CD4-positive, alpha-beta T cell treated with Interleukin-15 for 1 hour (primary cell): ENCODE measurements at places on chromosomes 6 and 20.

DNA sequence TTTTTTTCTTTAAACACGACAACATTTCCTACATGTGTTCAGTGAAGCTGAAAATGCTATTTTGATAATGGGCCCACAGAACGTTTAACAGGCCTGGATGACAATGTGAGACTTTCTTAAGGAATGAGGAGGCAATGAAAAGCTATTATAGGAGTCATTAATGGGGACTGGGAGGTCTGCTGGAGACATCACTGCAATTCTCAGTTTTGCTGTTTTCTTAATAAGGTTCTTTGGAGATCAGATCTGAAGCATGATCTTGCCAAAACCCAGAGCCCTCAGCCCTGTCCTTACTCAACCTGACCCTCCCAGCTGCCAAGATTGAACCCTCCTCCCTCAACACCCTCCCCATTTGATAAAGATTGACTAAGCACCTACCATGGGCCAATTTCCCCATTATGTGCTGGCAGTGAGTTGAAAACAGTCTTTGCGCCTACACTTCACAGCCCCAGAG, 353.1 kb downstream of the MAFB start:
- no peak for DNase-seq

DNA sequence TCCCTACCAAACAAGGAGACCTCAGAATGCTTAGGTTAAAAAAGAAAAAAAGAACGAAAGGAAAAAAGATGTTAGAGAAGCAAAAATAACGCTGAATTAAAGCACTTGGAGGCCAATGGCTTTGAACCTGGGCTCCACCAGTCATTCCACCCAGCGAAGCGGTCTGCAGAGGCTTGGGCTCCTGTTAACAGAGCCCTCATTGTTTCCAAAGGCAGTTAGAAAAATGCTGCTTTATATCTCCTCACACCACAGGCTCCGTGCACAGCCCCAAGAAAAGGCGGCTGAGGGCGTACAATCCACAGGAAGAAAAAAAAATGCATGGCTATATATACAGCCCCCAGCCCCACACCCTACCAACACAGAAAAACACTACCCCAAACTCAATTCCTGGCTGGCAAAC, 255.9 kb downstream of the FOXC1 start:
- no peak for DNase-seq

DNA sequence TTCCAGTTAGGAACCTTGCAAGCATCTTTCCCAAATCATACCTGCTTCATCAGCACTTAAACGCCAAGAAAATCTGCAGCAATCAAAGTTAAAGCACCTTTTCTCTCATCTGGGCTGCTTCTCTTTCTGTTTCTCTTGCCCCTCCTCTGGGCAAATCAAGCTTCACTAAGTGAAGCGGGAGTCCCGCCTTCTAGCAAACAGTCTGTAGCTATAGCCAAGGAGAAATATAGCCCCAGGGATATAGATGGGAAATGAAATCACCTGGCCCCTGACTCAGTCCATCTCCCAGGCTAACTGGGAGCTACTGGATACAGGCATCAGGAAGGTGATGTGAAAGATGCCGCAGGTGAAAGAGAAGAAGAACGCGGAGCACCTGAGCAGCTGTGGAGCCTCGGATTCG, 481.9 kb downstream of the C6orf118 start:
- no peak for DNase-seq

DNA sequence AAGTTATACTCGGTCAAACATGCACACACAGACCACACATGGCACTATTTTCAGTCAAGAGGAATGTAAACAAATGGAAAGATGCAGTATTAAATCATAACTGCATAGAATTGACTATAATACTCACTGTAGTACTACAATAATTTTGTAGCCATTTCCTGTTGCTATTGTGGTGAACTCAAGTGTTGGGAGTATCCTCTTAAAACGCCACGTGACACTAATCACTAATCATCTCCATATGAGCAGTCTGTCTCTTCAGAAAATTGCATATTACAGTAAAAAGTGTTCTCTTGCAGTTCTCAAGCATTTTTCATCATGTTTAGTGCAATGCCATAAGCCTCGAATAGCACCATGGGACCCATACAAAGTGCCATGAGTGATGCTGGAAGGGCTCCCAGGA, 258.7 kb upstream of the ID4 start:
- DNase-seq: no peak

- no peak for DNase-seq
Measured at GRCh38 chr20:2104236-2104635, 2.6 kb downstream of the STK35 start.

DNA sequence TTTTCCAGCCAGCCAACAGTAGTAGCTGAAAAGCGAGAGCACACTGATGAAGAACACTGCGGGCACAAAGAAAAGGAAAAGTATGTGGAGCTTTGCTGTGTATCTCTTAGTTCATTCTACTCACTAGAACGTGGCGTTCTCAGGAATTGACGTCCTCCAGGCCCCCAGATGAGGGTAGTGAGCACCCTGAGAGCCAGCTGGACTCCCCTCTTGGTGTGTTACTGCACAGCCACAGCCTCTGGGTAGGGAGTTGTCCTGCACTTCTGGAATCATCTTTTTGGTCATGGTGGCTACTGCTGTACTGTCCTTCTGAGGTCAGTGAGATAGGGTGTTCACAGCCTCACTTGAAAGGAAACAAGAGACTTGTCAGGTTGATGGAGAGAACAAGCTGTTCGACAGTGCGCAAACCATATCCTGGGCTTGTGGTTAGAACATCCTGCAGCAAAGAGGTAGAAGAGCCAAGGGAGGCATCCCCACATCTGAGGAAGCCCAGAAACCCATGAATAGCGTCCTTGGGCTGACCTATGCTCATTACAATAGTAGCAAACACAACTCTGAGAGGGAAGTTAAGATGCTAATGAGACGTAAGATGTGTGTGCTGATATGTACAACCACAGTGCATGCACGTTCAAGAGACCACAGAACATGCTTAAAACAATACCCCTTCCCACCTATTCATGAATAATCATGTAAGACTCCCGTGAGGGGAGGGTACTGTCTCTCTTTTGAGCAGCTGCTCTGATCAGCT, 14.6 kb upstream of the HLA-F start:
- peak; percentile 69 for DNase-seq

GRCh38 chr20:43472671-43473380, 15.1 kb downstream of the SRSF6 start:
- DNase-seq: no peak

DNA sequence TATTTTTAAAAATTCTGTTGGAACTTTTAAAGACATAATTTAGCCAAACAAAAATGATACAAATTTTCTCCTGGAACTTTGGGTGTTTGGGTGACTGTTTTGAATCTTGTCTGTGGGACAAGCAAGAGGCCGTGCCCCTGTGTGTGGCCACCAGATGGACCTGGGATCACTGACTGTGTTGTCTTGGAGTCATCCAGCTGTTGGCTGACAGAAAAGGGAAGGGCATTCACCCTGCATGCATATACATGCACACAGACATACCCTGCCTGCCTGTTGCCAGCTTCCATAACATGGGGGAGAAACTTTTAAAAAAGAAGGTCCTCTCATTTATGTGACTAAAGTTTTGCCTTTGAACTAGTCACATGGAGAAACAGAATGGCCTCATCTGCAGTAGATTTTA, 72.7 kb downstream of the BLOC1S5 start:
- DNase-seq: no peak

DNA sequence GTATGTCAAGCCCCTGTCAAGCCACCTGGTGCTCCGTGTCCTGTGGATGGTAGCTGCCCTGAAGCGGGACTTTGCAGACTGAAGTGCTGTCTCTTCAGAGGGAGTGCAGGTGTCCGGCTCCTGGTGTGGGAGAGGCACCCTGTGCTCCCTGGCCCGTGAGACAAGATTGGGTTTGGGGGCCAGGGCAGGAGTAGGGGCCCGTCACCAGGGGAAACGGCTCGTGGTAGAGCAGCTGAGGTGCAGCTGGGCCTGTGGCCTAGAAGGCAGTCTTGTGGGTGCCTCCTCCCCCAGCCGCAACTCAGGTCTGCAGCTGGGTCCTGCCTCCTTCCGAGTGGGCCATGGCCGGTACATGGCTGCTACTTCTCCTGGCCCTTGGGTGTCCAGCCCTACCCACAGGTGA, at the start of gene PTCRA:
Gene PTCRA (plus strand): TSS at position 322 of the 400 bp plus-strand sequence. CDS start 17 bp downstream, at position 339.
- no peak for DNase-seq

GRCh38 chr20:325889-326644, 715 bp downstream of the SOX12 start:
- peak; percentile 50 for DNase-seq

DNA sequence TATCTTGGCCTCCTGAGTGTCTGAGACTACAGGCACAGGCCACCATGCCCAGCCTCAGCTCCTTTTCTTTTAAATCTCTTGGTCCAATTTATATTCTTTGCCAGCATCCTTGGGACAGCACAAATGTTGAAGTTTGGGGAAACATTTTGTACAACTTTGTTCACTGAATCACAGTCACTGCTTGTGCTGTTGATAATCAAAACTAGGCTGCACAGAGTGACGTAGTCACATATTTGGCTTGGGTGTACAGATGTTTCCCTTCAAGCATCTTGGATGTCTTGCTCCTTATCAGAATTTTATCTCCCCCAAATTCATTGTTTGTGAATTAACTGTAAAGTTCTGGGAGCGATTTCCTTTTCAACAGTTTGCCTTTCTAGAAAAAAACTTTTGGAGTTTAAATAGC, 17.9 kb downstream of the CARMIL1 start:
- DNase-seq: no peak

DNA sequence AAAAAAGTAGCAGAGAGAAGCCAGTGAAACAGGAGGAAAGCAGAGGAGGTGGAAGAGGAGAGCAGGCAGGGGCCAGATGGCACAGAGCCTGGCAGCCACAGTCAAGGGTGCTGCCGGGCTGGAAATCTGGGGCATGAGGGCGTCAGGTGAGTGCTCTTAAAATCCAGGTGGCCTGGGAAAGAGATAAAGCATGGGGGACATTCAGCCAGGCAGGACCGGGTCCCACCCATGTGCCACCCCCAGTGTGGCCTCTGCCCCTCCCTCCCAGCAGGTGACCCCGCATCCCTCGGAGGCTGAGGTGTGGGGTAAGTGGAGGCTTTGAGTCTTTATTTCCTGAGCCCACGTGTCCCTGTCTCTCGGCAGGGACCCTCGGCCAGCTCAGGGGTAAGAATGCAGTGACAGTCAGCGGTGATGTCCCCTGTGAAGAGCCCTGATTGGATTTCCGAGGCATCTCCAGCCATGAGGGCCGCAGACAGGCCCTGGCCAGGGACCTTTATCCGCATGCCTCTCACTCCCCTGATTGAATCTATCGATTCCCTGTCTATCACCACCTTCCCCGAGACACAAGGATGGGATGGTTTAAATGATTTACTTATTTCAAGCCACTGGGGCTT, 33.8 kb upstream of the SULF2 start:
- DNase-seq: no peak

- no peak for DNase-seq
Measured at GRCh38 chr6:43803055-43803782, 33.2 kb downstream of the VEGFA start.

- DNase-seq: no peak
Measured at GRCh38 chr6:96966100-96966499, 41.6 kb downstream of the KLHL32 start.

DNA sequence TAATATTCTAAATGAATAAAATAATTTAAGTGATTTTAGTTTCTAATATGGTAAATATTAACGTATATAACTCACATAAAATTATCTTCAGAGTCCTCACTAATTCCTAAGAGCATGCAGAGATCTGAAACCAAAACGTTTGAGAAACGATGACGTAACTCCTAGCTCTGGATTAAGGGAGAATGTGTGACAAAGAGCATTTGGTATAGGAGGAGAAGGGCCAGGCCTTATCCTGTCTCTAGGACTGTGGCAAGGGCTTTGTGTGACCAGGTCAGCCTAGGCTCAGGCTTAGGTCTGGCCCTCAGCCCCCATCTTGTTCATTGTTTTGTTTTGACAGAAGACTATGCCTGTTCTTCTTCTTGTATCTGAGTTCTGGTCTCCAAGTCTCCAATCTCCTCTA, 19.2 kb upstream of the POLR1H start:
- no peak for DNase-seq

DNA sequence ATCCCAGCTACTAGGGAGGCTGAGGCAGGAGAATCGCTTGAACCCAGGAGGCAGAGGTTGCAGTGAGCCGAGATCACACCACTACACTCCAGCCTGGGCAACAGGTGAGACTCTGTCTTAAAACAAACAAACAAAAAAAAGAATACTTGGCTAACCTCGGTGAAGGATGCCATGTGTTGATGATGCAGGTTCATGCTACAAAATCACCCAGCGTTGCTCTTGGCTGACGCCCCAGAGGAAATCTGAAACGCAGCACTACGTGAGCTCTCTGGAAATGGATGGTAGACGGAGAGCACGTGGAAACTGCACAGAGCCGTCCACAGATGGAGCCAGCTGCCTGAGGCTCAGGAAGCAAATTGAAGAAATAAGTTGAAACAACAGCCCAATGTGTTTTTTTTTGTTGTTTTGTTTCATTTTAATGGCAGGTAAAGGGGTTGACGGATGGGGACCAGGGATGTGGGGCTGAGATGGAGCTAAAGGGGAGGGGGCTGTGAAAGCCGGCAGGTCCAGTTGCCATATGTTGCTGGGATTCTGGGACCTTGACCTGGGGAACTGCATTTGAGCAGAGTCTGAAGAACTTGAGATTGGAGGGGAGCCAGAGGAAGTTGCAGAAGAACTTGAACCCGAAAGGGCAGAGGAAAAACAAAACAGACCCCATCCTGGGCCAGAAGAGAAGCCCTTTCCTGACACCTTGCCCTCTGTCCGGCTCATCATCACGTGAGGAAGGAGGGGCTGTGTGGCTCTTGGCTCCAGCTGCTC, 12.8 kb upstream of the MANBAL start:
- peak; percentile 33 for DNase-seq

DNA sequence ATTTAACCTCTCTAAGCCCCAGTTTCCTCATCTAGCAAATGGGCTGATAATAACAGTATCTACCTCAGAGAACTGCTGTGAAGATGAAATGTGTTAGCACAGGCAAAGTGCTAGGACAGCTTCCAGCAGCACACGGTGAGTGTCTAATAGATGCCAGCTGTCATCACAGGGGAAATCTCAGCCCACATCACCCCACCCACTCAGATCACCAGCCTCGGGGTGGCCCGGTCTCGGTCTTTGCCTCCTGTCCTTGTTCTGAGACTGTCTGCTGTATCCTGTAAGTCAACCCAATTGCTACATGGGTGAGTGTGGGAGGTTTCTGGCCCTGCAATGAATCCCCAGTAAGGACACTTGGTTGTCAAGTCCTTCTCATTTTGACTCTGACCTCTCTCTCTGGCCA, 99.5 kb upstream of the ZNFX1 start:
- DNase-seq: no peak

GRCh38 chr6:24501914-24502313, 7.1 kb downstream of the ALDH5A1 start:
- DNase-seq: no peak

DNA sequence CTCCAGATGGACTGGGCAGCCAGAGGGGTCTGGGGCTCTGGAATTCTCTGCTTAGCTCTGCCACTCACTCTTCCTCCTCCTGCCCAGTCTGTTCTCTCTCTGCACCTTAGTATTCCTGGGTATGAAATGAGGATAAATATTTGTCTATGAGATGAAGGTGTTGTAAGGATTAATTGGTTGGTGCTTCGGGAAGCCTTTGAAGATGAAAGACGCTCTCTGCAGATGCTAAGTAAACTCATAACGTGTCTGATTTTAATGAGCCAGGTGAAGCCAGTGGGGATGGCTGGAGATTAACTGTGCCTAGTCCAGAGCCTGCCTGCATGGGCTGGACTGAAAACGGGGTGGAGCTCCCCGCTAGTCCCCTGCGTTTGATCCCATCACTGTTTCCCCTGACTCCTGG, 23.1 kb upstream of the TCP11 start:
- DNase-seq: no peak
